ENCODE measurements at places on chromosomes 12 and 14. TPM values are rescaled to one million over a fixed set of nuclear protein-coding genes. Genes with fewer than 3 reads are reported as not detected.

DNA sequence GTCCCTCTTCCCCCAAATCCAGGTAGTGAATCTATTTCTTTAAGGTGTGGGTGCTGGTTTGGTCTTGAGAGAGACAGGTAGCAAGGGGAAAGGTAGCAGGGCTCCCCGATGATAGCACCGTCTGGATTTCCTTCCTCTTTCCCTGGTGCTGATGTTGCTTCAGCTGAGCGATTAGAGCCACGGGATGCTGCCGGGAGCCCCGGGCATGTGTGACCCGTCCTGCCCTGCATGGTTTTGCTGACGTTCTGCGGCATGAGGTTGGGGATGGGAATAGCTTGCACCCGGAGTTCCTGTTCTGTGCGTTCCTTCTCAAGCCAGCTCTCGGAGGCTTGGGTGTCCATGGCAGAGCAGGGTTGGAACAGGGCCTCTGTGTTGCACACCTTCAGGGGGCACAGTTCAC is 107.3 kb downstream of the TSPAN9 start:
- H3K4me1 ChIP-seq: peaks cover 4% of the 10 kb centered on the region
- H3K36me3 ChIP-seq: no peaks in the 10 kb centered on the region
- H3K27ac ChIP-seq: no peak overlapping the region
- no peak overlapping the region for H3K4me3 ChIP-seq
- DNase-seq: no peak

DNA sequence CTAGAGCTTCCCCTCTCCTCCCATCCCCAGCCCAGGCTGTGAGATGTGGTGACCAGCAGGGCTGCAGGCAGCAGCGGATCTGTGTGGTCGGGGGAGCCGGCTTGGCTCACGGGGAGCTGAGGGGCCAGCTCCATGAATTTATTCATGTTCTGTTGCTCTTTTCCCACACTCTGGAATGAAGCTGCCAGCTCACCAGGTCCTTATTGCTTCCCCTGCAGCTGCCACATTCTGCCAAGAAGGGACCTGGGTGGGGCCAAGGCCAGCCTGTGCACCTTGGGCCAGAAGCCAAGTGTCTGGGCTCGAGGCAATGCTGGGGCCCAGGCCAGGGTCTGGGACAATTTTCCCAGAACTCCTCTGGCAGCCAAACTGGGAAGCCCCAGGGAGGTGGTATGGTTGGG is 2.5 kb upstream of the C1QL4 start:
- H3K36me3 ChIP-seq: no peaks in the 10 kb centered on the region
- DNase-seq: no peak
- H3K4me3 ChIP-seq: no peak overlapping the region
- peaks cover 70% of the 10 kb centered on the region for H3K27me3 ChIP-seq
- peaks cover 37% of the 10 kb centered on the region for H3K4me1 ChIP-seq
- H3K27ac ChIP-seq: no peak overlapping the region

GRCh38 chr12:58459191-58459590 is 461.1 kb downstream of the LRIG3 start:
- DNase-seq: no peak
- no peaks in the 10 kb centered on the region for H3K4me1 ChIP-seq

The KLHDC1 gene
- 0.81 TPM for total RNA-seq

The PIWIL1 gene
- not detected for total RNA-seq
